ENCODE measurements at places on chromosomes 1 and 21. TPM values are rescaled to one million over a fixed set of nuclear protein-coding genes. Genes with fewer than 3 reads are reported as not detected.

DNA sequence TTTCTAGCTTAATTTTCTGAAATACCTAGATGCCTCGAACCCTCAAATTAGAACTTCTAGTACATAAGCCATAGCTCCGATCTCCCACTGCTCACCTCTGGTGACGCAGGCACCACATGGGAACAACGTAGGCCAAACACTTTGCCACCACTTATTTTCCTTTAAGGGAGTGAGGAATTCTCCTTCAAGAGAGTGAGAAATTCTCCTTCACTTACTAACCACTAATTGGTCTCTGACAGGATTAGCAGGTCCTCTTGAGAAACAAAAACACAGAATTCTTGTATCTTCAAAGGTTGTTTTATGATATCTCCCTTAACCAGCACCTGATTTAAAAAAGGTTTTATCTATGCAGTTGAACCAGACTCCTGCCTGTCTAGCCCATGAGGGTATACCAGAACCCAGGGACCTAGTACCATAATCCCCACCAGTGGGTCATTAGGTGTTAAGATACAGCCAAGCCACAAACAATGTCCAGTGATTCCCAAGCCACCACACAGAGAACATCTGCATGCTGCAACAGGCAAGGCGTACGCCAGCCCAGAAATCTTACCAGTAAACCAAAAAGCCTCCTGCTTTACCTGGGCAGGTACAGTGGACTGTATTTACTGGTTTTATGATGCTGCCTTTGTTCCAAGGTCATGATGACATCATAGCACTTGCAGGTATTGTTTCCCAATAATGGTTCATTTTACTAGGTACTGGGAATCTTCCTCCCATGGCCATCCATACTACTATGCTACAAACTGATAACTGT is 20.3 kb upstream of the CXADR start:
- no peaks in the 10 kb centered on the region for H3K4me1 ChIP-seq
- H3K4me3 ChIP-seq = no peak overlapping the region
- H3K27ac ChIP-seq = no peak overlapping the region
- no peaks in the 10 kb centered on the region for H3K27me3 ChIP-seq
- DNase-seq = no peak
- no peaks in the 10 kb centered on the region for H3K36me3 ChIP-seq

- H3K27ac ChIP-seq = no peak overlapping the region
- no peaks in the 10 kb centered on the region for H3K36me3 ChIP-seq
- H3K4me1 ChIP-seq = peaks cover 33% of the 10 kb centered on the region
- peaks cover 8% of the 10 kb centered on the region for H3K27me3 ChIP-seq
Observed at GRCh38 chr1:212431644-212432043, 1.1 kb upstream of the NENF start.

GRCh38 chr1:237098541-237098940 is 56.6 kb downstream of the RYR2 start:
- H3K27ac ChIP-seq = no peak overlapping the region
- H3K27me3 ChIP-seq = no peaks in the 10 kb centered on the region
- DNase-seq = no peak
- H3K36me3 ChIP-seq = no peaks in the 10 kb centered on the region
- H3K4me1 ChIP-seq = no peaks in the 10 kb centered on the region
- no peak overlapping the region for H3K4me3 ChIP-seq

DNA sequence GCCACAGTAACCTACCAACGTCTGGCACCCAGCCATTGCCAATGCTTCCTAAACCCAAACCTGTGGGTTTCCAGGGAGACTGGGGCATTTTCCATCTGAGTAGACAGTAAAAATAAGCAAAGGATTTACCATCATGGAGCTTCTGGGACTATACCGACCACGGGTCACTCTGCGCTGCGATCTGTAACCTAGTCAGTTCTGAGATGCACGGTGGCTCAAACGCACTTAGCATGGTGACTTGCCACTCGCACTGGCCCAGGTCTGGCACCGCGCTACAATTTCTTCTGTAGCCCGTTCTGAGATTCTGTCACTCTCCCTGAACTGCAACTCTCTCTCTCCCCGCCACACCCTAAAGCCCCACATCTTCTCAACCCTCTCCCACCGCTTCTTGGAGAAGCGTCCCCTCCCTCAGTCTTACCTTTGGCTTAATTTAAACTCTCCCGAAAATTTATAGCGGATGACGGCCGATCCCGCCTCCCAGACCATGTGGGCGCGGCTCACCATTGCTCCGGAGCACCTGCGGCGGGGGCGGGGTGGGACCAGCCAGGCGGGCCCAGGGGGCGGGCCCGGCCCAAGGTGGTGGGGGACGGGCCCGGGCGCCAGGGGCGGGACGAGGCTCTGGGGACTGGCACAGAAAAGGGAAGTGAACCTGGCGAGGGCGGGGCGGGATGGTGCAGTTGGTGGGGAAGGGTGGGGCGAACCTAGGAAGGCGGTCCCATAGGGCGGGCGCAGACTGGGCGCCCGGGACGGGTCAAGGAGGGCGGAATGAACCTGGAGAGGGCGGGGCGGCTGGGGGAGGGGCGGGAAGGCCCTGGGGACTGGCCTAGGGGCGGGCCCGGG is 493 bp upstream of the MAP3K21 start:
- H3K4me3 ChIP-seq = peak overlapping the region; percentile 82
- H3K36me3 ChIP-seq = no peaks in the 10 kb centered on the region
- H3K4me1 ChIP-seq = no peaks in the 10 kb centered on the region
- H3K27me3 ChIP-seq = peaks cover 68% of the 10 kb centered on the region
- DNase-seq = no peak

DNA sequence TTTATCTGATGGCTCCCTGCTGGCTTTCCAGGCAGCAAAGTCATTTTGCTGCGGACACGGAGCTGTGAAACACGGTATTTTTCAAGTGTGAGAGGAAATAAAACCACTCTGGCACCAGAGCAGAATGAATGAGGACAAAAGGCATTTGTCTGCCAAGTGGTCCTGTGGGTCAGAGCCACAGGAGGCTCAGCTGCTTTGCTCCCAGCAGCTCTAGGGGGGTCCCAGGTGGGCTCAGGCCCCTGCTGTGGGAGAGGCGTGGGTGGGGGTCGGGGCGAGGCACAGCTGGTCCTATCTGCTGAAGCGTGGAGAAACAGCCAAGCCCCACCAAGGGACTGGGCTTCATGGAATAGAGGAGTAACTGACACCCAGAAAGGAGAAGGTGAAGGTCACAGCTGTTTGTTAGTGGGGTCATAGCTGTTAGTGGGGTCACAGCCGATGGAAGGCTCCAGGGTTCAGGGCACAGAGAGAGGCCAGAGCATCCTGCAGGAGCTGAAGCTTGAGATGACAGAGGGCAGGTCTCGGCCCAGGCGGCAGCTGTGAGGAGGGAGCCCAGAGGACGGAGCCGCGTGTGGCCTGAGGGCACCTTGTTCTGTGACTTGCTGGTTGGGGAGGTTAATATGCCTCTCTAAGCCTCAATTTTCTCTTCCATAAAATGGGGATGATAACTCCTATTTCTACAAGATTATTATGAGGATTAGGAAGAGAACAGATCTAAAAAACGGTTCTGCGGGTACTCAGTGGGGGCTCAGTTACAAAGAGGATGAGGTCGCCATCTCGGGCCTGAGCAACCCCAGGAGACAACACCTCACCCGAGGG is 7.1 kb downstream of the KIF17 start:
- no peak for DNase-seq
- H3K36me3 ChIP-seq = no peaks in the 10 kb centered on the region
- H3K4me3 ChIP-seq = peak overlapping the region; percentile 68
- no peaks in the 10 kb centered on the region for H3K27me3 ChIP-seq

DNA sequence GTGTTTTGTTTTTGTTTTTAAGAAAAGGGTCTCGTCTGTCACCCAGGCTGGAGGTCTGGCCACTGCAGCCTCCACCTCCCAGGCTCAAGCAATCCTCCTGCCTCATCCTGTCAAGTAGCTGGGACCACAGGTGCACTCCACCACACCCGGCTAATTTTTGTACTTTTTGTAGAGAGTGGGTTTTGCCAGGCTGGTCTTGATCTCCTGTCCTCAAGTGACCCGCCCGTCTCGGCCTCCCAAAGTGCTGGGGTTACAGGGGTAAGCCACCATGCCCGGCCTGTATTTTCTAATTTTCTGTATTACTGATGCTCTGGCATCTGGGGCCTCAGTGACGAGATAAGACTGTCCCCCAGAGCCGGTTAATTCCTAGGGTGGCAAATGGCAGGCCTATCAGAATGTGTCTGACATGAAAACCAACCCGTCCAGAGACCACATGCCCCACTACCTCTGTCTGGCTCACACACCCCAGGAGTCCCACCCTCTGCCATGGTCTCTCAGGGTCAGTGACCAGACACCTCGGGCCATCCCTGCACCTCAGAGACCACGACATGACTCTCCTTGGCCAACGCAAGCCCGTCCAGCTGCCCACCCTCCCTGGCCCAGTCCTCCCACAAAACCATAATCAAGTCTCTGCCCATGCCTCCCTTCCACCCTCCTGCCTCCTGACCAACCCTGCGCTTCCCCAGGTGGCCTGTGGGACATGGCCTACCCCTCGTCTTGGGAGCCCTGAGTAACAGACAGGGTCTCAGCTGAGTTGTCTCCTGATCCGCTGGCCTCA is 12.5 kb downstream of the NPHP4 start:
- no peak for DNase-seq
- H3K27me3 ChIP-seq = no peaks in the 10 kb centered on the region
- peaks cover 13% of the 10 kb centered on the region for H3K36me3 ChIP-seq
- H3K4me3 ChIP-seq = no peak overlapping the region
- no peak overlapping the region for H3K27ac ChIP-seq
- H3K4me1 ChIP-seq = peaks cover 17% of the 10 kb centered on the region

- no peak for DNase-seq
- no peaks in the 10 kb centered on the region for H3K27me3 ChIP-seq
- H3K36me3 ChIP-seq = no peaks in the 10 kb centered on the region
- H3K4me1 ChIP-seq = no peaks in the 10 kb centered on the region
- H3K27ac ChIP-seq = no peak overlapping the region
Observed at GRCh38 chr1:70906800-70907199, 140.8 kb downstream of the PTGER3 start.

- DNase-seq = no peak
- peak overlapping the region; percentile 31 for H3K4me3 ChIP-seq
- H3K4me1 ChIP-seq = peaks cover 46% of the 10 kb centered on the region
- peaks cover 19% of the 10 kb centered on the region for H3K36me3 ChIP-seq
- H3K27ac ChIP-seq = no peak overlapping the region
- H3K27me3 ChIP-seq = no peaks in the 10 kb centered on the region
Observed at GRCh38 chr1:109218516-109218915, 4.8 kb downstream of the SARS1 start.

DNA sequence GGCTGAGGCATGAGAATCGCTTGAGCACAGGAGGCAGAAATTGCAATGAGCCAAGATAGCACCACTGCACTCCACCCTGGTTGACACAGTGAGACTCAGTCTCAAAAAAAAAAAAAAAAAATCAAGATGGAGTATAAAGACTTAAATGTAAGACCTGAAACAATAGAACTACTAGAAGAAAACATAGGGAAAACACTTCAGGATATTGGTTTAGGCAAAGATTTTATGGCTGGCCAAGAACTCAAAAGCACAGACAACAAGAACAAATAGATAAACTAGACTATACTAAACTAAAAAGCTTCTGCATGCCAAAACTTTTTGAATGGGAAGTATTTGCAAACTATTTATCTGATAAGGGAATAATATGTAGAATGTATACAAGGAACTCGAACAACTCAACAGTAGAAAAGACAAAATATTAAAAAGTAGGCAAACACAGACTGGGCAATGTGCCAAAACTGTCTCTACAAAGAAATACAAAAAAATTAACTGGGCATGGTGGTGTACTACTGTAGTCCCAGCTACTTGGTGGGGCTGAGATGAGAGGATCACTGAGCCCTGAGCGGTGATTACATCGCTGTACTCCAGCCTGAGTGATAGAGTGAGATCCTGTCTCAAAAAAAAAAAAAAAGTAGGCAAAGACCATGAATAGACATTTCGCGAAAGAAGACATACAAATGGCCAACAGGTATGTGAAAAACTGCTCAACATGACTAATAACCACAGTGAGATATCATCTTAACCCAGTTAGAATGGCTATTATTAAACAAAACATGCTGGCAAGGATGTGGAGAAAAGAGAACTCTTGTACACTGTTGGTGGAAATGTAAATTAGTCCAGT is 25.3 kb downstream of the DTL start:
- no peak for DNase-seq
- no peak overlapping the region for H3K4me3 ChIP-seq
- H3K27me3 ChIP-seq = no peaks in the 10 kb centered on the region
- H3K4me1 ChIP-seq = no peaks in the 10 kb centered on the region
- peaks cover 55% of the 10 kb centered on the region for H3K36me3 ChIP-seq

GRCh38 chr1:73623946-73624345 is 574.0 kb downstream of the LRRIQ3 start:
- DNase-seq = no peak
- no peaks in the 10 kb centered on the region for H3K4me1 ChIP-seq

- H3K27me3 ChIP-seq = no peaks in the 10 kb centered on the region
- no peak overlapping the region for H3K4me3 ChIP-seq
- no peaks in the 10 kb centered on the region for H3K4me1 ChIP-seq
- peaks cover 23% of the 10 kb centered on the region for H3K36me3 ChIP-seq
Observed at GRCh38 chr21:46550116-46550941, 54.6 kb downstream of the S100B start.

- peaks cover 31% of the 10 kb centered on the region for H3K4me1 ChIP-seq
- H3K36me3 ChIP-seq = peaks cover 27% of the 10 kb centered on the region
- no peaks in the 10 kb centered on the region for H3K27me3 ChIP-seq
Observed at GRCh38 chr1:96746440-96747420, 25.1 kb downstream of the PTBP2 start.

- H3K4me1 ChIP-seq = no peaks in the 10 kb centered on the region
- no peak for DNase-seq
- no peak overlapping the region for H3K4me3 ChIP-seq
Observed at GRCh38 chr1:103129255-103129654, 20.9 kb upstream of the COL11A1 start.

- peaks cover 3% of the 10 kb centered on the region for H3K4me1 ChIP-seq
- no peaks in the 10 kb centered on the region for H3K27me3 ChIP-seq
- H3K36me3 ChIP-seq = no peaks in the 10 kb centered on the region
- H3K27ac ChIP-seq = no peak overlapping the region
Observed at GRCh38 chr1:109190189-109190588, 23.5 kb upstream of the SARS1 start.

DNA sequence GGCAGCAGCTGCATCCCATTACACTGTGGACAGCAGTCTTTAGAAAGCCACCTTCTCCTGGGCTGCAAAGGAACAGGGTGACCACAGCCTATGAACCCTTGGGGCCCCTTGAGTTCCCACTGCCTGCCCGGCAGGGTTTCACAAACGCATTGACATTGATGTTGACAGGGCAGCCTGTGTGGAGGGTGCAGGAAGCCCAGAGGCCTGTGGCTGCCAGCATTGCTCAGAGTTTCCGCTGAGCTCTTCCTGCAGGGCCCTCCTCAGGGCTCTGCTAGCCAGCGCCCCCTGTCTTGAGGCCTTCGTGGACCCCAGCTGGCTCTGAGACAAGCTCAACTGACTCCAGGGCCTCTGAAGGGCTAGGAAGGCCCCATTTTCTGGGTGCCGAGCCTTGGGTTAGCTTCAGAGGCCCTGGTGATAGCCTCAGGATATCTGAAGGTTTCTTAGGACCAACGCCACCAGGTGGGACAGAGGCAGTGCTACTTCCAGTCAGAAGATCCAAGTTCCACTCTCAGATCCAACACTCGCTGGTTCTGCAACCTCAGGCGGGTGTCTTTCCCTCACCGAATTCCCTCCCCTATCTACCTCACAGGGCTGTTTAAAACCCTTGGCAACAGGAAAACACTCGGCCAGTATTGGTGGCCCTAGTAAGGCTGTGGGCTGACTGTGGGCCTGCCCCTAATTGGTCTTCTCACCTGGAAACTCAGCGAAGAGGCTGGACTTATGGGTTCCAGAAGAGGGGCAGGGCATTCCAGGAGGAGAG is 27.2 kb upstream of the EPS8L3 start:
- no peak for DNase-seq
- no peaks in the 10 kb centered on the region for H3K27me3 ChIP-seq
- H3K4me3 ChIP-seq = no peak overlapping the region
- no peaks in the 10 kb centered on the region for H3K36me3 ChIP-seq
- no peak overlapping the region for H3K27ac ChIP-seq

The TMPRSS15 gene
- not detected for total RNA-seq

The LPAR3 gene
- total RNA-seq = 1.2 TPM

The FCRL6 gene
- total RNA-seq = not detected

The ADAMTSL4 gene
- 0.44 TPM for total RNA-seq

The THEM5 gene
- total RNA-seq = not detected

The UBXN11 gene
- 33.5 TPM for total RNA-seq

The PLEKHG5 gene
- total RNA-seq = 31.7 TPM

The C4BPA gene
- not detected for total RNA-seq

Data from neural crest cell (in vitro differentiated cells).